ENCODE measurements at places on chromosomes 12 and 14. TPM values are rescaled to one million over a fixed set of nuclear protein-coding genes. Genes with fewer than 3 reads are reported as not detected.

DNA sequence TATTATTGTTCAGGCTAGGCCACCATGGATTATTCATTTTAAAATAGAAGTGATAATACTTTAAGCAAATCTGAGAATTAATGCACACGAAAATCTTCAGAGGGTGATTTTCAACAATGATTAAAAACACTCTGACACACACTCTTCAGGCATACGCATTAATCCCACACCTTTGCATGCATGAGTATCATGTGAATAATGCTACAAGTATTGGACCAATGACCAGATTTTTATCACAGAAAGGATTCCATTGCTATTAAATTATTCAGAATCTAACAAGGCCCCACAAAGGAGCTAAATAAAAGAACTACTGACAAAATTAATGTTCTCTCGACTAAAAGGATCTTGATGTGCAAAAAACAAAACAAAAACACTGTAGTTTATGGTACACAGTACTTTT, 11.1 kb downstream of the EPS8 start:
- DNase-seq: no peak

DNA sequence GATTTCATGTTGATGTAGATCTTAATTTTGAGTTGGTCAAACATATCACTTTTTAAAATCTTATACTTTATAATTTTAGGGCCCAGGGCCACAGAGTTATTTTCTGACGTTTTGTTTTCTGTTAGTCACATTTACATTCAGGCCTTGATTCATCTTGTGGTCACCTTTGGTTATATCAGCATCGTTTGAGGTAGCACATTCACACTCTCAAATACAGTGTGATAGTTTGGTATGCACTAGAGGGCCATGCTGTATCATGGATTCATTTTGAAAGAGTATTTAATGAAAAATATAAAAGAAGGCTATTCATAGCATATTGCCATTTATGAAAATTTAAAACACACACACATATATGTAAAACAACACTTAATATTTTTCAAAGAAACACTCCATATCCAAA, 274.6 kb downstream of the RAD51B start:
- DNase-seq: peak; percentile 38

GRCh38 chr12:29673346-29673745, 110.4 kb downstream of the TMTC1 start:
- no peak for DNase-seq

MLXIP gene
- 7.1 TPM for total RNA-seq

DNA sequence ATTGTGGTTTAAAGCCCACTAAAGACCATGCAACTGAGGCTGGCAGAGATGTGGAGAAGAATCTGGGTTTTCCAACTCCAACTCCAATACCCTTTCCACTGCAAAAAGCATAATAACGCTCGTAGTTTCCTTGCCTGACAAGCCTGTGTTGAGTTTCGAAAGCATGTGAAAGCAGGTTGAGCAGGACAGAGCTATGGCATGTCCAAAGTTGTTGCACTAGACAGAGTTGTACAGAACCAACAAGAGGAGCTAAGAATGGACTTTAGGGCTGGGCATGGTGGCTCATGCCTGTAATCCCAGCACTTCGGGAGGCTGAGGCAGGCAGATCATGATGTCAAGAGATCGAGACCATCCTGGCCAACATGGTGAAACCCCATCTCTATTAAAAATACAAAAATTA, 572.0 kb upstream of the TBX3 start:
- DNase-seq: no peak

CSRNP2 gene
- total RNA-seq: 16.9 TPM

DNA sequence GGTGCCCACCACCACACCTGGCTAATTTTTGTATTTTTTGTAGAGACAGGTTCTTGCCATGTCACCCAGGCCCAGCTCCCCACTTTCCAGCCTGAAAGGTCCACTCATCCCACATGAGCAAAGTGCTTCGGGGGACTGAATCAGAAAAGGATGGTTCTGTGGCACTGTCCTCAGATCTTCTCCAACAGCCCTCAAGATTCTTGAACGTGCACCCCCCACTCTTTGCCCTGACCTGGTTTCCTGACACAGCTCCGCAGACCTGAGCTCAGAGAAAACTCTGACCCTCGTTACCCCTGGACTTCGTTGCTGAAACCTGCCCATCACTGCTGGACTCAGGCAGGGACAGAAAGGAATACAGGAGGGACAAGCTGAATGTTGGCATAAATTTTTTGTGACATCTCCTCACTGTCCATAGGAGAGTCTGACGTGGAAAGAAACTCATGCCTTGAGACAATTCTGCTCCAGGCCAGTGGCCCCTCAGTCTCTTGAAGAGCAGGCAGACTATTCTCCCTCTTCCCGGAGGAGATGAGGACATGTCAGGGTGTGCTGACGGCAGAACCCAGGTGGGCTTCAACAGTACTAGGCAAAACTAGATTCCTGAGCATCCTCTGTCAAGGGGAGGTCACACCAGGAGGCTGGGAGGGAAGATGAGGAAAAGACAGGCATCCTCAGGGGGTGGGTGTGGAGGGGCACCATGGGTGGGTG, 149.3 kb downstream of the DPF3 start:
- no peak for DNase-seq

WIF1 gene
- 0.29 TPM for total RNA-seq

GRCh38 chr12:49340095-49340870, 3.3 kb upstream of the C1QL4 start:
- no peak for DNase-seq

GRCh38 chr12:68876461-68876860, 56.5 kb downstream of the CPM start:
- DNase-seq: no peak

DNA sequence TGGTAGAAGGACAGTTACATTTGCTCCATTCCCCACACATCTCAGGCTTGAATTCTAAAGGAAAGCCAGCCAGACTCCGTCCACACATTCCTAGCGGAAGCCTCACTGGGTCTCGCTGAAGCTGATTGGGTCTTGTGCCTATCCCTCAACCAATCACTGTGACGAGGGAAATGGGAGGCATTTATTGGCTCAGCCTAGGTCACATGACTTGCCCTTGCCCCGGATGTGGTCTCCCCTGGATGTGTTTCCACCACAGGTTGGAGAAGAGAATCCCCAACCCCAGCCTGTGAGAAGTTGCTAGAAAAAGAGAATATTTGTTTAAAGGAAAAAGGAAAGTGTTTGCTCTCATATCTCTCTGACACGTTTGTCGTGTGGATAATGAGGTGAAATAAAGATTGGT, 93.4 kb downstream of the C12orf75 start:
- no peak for DNase-seq

SYCP3 gene
- not detected for total RNA-seq

- DNase-seq: no peak
Observed at GRCh38 chr12:50725011-50725942, 38.6 kb upstream of the ATF1 start.

GRCh38 chr12:86719381-86719780, 463.2 kb upstream of the MGAT4C start:
- DNase-seq: no peak

ZNF140 gene
- total RNA-seq: 8.6 TPM

TTLL5 gene
- 43.8 TPM for total RNA-seq

NFE2 gene
- total RNA-seq: not detected

DNA sequence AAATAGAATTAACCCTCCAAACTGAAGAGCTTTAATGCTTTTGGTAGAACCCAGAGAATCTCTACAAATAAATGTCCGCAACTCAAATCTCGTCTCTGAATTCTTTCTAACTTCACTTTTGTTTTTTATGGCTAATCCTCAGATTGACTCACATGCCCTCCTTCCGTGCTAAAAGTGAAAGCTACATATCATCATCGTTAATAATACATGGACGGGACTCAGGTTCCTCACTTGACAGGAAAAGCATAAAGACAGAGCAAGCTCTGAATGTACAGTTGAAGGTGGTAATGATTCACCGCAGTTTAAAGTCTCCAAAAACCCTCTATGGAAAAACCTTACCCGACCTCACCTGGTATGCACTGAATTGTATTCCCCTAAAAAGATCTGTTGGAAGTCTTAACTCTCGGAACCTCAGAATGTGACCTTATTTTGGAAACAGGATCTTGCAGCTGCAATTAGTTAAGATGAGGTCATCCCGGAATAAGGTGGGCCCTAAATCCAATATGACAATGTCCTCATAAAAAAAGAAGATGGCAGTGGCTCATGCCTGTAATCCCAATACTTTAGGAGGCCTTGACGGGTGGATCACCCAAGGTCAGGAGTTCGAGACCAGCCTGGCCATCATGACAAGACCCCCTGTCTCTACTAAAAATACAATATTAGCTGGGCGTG, 147.4 kb upstream of the FOXN3 start:
- DNase-seq: peak; percentile 61

DNA sequence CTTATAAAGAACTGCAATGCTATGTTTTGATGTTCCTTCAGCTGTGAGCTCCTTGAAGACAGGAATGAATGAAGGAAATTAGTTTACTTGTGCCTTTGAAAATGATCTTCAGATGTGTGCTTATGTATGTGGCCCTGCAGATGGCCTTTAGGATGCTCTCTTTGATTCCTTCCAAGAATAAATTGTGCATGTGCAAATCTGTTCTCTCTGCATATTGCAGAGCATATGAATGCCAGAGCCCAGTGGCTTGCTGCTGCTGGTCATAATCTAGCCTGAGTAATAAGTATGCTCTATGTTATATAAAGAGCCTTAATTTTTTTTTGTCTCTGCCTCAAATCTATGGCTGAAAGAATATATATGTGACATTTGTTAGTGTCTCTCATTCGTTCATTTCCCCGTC, 341.9 kb upstream of the NOVA1 start:
- no peak for DNase-seq

MIP gene
- total RNA-seq: not detected

GRCh38 chr14:59849411-59850130, 21.0 kb downstream of the RTN1 start:
- no peak for DNase-seq

- DNase-seq: peak; percentile 32
Observed at GRCh38 chr12:4830556-4831210, 79.0 kb upstream of the KCNA1 start.

CLEC4D gene
- not detected for total RNA-seq

DNA sequence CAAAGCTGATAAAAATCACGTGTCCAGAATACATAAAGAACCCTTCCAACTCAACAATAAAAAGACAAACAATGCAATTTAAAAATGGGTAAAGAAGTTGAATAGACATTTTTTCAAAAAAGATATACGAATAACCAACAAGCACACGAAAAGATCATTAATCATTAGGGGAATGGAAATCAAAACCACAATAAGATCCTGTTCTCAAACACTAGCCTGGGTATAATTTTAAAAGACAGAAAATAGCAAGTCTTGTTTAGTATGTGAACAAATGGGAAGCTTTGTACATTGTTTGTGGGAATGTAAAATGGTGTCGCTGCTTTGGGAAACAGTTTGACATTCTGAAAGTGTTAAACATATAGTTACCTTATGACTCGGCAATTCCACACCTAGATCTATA, 86.3 kb upstream of the LMNTD1 start:
- DNase-seq: no peak

DNA sequence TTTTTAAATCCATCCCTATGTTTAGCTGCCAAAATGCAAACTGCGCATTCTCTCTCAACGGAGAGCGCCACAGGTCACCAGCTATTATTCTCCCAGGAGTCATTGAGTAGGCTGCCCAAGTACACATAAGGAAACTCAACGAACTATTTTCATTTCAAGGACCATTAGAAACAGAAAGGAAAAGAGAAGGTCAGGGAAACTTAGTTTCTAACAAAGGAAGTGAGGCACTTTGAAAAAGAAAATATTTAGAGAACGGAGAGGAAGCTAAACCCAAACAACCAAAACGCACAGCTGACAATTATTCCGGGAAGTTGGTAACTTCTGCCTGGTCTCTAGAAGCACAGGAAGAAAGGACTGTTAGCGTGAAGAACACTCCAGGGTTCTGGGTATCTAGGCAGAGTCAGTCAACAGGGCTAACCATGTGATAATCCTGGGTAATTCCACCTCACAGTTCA, 23.5 kb downstream of the GPHB5 start:
- no peak for DNase-seq

SLC2A13 gene
- total RNA-seq: 8.5 TPM

DNA sequence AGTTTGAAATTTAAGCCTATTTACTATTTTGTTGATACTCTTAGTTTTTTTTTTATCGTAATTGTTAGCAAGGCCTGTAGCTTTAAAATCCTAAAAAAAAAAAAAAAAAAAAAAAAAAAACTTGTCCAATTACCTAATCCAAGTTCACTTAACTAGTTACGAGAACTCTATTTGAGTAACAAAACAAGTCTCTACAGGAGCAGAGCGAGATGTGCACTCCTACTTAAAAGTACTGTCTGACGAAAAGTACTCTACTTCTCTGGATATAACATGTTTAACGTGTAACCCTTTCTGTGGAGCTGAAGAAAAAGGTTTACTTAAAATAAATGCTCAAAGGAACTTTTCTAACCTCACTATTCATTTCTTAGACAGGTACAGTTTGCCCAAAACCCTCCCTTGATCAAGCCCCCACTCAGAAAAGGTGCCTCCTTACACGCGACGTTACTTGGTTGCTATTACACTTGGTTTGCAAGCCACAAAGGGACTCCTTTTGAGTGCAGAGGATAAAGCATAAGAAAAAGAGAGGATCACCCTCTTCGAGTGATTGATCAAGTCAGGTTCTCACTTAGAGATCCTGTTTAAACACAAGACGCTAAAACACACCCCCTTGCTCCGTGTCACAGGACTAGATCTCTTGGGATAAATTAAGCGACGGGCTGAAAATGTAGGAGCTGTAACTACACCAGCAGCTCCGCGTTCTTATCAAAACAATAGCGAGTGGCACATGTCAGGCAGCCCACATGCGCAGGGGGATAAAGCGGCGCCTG, 2.2 kb downstream of the BAZ1A start:
- DNase-seq: no peak

- no peak for DNase-seq
Observed at GRCh38 chr14:96661244-96661969, 135.8 kb upstream of the VRK1 start.

TPH2 gene
- total RNA-seq: not detected

- peak; percentile 26 for DNase-seq
Observed at GRCh38 chr14:29925101-29925722, 2.4 kb downstream of the PRKD1 start.

GNG2 gene
- total RNA-seq: 10.2 TPM

ASCL1 gene
- total RNA-seq: not detected

ACSM4 gene
- total RNA-seq: not detected

DNA sequence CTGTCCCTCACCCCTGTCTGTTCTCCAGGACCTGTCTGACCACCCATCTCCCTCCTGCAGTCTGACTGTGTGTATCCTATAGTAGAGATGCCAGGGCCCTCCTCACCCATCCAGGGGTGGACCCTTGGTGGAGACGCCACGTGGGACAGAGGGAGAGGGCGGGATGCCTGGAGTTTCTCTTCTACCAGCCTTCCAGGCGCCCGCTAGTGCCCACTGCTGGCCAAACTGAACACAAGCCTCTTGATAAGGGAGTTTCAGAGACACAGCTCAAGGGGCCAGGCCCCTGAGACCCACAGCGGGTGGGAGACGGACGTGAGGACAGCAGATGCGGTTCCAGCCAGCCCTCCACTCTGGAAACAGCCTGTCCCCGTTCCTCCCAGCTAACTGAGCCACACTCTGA, 147.3 kb downstream of the RBM19 start:
- DNase-seq: peak; percentile 40
